ENCODE measurements at places on chromosomes 6 and 20.

DNA sequence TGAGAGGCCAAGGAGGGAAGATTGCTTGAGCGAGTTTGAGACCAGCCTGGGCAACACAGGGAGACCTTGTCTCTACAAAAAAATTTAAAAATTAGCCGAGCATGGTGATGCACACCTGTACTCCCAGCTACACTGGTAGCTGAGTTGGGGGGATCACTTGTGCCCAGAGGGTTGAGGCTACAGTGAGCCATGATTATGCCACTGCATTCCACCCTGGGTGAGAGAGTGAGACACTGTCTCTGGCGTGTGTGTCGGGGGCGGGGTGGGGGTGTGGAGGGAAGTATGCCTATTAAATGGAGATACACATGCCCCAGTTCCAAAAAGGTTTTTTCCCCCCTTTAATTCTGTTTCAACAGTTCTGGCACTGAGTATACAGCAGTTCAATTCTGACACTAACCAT, 223.2 kb downstream of the TBC1D7 start:
- DNase-seq, result no peak

DNA sequence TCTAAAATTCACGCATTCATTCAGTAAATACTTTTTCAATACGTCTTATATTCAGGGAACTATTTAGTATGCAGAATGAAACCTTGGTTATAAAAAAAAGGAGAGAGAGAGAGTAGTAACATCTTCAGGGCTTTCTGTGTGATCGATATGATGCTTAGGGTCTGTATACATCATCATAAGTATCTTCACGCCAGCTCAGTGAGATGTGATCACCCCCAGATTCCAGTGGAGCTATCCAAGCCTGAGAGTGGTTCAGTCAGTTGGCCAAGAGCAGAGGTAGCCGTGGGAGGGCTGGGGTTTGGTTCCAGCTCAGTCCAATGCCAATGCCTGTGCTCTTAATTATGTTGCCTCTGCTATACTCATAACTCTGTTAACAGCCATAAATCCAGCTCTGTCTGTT, 8.6 kb downstream of the CD83 start:
- no peak for DNase-seq

DNA sequence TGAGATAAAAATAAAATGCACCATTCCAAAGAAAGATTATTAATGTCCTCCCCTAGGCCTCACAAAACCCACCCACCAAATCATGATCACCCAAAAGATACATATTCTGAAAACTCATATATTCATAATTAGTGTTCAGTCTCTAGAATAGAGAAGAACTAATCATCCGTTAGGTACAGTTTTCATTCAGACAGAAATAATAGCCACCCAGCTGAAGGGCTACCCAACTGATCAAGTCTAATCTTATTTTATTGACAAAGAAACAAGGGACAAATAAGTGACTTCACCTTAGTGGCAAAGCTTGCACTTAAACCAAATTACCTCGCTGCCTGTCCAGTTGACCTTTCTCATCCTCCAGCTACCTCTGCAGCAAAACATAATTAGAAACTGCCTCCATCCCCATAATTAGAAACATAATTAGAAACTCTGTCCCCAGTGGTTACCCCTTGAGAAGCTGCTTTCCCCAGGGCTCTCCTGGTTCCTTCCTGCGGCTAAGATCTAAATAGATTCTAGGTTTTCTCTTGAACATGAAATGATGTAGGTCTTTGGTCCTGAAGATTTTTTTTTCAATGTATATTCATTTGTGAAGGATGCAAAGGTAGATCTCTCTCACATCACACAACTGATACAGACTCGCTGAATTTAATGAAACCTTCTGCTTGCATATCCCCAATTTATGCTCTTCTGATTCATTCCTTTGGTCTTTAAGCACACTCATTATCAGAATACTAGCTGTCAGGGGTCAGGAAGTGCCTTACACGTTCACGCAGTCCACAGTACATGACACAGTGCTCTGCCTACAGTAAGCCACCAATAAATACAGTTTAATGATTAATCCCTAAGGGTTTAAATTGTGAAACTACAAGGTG, 46.3 kb downstream of the HBS1L start:
- no peak for DNase-seq

GRCh38 chr20:36101192-36101591, 53.3 kb upstream of the EPB41L1 start:
- no peak for DNase-seq

DNA sequence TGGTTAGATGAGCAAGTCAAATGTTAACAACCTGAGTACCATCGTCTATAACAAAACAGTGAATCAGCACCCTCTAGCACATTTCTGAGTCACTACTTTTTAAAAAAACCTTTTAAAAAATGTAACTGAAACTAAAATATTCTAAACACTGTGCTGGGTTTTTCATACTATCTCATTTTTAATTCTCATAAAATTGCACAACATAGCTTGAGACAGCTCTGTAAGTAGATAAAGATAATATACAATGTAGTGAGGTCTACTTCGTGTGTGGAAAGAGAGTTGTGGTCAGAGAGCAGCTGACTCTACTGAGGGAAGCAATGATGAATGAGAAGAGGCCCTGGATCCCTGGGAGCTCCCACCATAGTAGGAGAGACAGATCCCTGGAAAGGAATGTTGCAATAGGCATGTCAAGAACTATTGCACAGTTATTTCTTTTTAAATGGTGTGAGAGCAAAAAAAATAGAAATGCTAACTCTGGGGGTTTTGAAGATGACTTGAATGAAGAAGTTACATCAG, 13.6 kb upstream of the CALHM6 start:
- no peak for DNase-seq

DNA sequence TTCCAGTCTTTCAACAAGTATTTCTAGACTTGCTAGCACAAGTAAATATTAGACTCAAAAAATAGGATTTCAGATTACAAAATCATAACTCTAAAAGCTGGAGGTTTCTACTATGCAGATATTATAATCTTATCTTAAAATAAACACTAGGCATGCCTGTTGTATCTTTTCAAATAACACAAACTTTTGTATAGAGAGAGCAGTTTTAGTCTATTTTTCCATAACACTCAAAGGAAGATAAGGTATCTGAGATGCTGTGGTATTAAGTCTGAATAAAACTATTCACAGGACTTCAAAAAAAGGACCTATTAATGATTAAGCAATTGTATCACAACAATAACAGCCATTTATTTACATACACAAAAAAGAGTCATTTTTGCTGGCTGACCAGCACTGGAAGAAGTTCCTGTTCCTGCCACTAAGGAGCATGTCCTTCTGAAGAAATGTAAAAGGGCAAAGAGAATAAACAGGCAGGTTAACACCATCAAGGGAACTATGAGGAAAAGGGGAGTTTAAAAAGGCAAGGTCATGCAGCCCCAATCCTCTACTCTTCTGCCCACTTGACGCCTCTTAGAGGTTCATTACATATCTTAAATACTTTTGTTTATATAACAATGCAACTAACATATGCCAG, 39.4 kb downstream of the REPS1 start:
- DNase-seq, result no peak
